GM23338 (cell line): ENCODE measurements at places on chromosomes 2 and 18.

DNA sequence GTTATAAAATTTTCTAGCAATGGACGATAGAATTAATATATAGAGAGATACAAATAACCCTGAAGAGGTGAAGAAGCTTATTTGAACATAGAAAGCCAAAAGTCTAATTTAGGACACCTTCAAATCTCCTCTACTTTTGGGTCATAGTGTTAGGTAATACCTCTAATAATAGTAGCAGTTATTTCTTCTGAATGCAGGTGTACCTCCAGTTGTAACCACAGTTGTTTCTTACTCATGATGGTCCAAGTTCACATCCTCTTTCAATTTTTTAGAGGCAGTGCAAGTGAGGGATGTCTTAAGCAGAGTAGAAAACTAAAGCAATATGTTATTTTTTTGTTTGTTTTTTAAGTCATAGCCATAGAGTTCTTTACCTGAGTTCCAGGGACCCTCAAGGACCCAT is 429.5 kb downstream of the CCDC85A start:
- DNase-seq, result no peak

DNA sequence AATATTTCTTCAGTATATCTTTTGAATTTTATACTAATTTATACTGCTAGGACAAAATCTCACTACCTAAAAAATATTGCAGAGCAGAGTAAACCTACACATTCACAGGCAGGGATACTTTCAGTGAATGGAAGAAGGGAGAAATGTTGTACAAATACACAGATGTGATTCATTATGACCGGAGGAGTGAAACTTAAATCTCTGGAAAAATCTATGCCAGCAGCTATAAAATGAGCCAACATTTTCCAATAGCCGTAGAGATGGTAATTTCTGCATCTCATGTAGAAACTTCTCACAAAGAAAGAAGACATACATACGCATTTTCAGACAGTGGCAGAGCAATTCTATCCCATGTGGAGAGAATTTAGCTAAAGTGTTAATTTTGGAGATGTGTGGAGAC is 54.8 kb downstream of the KCNS3 start:
- no peak for DNase-seq

DNA sequence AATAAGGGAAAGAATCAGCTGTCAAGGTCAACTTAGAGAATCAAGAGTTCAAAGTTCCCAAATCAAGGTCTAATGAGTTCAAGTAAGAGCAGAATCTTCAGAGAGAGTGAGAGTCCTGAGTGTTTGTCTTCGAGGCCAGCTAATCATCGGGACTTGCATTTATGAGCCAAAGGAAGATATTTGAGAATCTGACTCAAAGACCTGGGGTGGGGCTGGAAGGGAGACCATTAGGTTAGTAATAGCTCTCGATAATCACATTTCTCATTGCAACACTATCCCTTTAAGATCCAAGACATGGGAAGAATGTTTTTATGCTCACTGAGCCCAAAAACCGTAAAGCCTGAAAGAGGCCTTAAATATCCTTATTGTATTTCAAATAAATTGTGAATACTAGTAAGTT is 72.0 kb upstream of the FSHR start:
- DNase-seq, result no peak

- no peak for DNase-seq
Observed at GRCh38 chr2:45821558-45822271, 170.2 kb downstream of the PRKCE start.

DNA sequence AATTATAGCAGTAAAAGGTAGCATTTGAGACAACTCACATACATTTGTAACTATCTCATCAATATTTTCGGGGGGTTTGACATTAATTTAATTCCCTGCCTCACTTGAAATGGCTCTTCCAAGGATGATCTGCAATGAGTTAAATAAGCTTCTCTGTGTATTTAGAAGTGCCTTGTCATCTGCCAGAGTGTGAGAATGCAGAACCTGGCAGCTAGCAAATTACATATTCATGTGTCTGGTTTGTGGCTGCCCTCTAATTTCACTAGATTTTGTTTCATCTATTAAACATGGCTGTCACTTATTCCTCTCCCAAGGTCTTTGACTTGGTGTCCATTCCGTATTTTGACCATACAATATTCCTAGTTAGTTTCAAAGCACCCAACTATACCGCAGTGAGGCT is 158.3 kb upstream of the CAVIN2 start:
- no peak for DNase-seq

GRCh38 chr2:40452786-40453185 is 896 bp upstream of the SLC8A1 start:
- DNase-seq, result peak; percentile 37

- DNase-seq, result no peak
Observed at GRCh38 chr18:79614211-79614955, 65.2 kb upstream of the CTDP1 start.

DNA sequence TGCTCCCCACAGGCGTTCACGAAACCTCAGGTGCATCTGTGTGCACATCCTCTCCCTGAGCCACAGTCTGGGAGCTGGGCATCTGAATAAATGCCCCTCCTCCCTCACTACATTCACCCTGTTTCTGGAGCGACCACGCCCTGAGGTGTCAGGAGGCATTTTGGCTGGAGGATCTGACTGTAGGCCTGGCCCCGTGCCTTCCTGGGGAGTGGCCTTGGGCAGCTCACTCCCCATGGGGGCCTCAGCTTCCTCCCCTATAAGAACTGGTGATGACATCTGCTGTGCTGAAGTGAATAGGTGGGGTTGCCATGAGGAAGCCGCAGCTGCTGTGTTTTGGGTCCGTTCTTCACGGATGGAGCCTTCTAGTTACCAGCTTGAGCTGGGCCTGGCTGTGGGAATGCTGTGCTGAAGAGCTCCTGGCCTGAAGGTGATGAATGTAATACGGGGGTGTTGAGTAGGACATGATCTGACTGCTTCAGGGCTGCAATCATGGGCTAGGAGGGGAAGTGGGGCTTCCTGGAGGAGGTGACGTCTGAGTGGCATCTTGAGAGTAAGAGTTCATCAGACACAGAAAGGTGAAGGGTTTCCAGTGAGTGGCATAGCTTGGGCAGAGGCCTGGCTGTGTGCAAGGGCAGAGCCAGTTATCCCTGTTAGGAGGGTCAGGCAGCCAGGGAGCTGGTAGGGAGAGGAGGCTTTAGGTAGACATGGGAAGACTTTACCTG is 58.2 kb downstream of the GLI2 start:
- DNase-seq, result no peak

DNA sequence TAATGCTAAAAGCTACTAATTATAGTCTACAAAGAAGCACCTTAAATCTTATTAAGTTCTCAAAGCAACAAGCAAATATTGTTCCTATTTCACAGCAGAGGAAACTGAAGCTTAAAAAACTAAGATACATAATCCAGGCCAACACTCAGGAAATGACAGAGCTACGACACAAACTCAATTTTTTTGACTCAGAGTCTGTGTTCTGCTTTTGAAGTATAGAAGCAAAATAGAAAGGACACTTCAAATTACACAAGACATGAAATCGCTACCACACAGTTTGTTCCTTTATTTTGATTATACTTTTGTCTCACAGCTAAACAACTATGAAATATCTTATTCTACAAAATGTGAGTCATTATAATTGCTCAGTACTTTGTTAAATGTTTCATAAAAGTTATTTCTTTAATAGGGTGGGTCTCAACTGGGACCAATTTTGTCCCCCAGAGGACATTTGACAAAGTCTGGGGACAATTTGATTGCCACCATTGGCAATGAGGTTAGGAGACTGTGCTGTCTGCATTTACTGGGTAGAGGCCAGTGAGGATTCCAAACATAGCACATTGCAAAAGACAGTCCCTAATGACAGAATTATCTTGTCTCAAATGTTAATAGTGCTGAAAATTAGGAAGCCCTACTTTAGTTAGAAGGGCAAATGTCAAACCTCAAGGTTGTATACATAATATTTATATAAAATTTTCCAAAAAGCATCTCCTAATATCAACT is 101.5 kb upstream of the GRB14 start:
- no peak for DNase-seq

GRCh38 chr2:64454386-64455332 is 697 bp downstream of the LGALSL start:
- DNase-seq, result peak; percentile 69

DNA sequence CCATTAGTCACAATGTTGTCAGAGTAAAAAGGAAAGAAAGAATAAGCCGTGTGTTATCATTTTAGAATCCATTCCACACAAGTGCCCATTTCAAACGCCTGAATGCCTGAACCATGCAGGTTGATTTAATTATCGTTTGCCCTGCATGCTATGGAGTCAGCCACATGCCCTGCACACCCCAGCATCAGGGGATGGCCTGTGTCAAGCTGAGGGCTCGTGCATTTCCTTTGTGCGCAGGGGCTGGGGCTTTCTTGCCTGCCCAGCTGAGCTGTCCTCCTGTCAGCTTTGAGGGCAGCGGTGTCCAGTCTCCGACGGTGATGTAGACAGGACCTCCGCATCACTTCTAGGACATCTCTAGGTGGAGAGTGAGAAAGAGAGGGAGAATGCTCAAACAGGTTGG is 200.4 kb downstream of the TSN start:
- DNase-seq, result no peak

GRCh38 chr2:37244017-37244416 is 12.6 kb downstream of the NDUFAF7 start:
- no peak for DNase-seq

DNA sequence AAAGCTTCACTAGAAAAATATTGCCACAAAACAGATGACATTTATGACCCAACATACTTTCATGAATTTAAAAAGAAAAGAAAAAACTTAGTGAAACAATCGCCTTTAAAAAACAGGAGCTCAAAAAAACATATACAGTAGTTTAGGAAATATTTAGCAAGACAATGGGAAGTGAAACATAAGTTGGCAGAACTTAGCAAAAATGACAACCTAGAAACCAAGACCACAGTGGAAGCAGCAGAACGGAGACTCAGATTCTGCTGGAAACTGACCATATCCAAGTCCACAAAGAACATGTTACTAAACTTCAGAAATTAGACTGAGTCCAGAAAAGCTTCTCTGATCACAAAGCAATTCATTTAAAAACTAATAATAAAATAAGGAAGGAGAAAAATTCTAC is 41.8 kb upstream of the CTAGE1 start:
- DNase-seq, result no peak
